Caudate nucleus (tissue), 63 donors: ENCODE measurements at places on chromosomes 6 and 20.

DNA sequence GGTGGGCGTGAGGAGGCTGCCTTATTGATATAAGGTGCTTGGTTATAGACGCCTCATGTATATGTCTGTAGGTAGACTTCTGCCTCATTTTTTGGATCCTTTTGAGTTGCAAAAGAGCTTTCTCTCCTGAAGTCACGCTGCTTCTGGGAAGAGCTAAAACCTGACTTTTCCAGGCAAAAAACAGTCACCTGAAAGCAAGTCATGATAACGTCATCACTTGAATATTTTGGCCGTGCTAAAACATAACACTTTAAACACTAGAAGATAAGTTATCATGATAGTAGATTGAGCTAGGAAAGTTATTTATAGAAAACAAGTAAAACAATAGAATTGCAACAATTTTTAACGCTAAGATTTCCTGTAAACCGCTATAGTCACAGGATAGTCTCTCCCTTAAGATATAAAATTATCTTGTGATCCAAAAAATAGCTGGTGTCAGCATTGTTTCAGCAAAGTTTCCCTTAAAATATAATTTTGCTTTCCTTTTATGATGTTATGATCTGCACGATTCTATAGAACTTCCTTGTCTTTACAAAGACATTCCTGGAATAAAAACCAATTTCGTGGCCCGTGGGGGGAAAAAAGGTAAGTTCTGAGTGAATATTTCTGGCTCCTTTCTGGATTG is 69.0 kb upstream of the AKAP12 start:
- DNase-seq = no peak

DNA sequence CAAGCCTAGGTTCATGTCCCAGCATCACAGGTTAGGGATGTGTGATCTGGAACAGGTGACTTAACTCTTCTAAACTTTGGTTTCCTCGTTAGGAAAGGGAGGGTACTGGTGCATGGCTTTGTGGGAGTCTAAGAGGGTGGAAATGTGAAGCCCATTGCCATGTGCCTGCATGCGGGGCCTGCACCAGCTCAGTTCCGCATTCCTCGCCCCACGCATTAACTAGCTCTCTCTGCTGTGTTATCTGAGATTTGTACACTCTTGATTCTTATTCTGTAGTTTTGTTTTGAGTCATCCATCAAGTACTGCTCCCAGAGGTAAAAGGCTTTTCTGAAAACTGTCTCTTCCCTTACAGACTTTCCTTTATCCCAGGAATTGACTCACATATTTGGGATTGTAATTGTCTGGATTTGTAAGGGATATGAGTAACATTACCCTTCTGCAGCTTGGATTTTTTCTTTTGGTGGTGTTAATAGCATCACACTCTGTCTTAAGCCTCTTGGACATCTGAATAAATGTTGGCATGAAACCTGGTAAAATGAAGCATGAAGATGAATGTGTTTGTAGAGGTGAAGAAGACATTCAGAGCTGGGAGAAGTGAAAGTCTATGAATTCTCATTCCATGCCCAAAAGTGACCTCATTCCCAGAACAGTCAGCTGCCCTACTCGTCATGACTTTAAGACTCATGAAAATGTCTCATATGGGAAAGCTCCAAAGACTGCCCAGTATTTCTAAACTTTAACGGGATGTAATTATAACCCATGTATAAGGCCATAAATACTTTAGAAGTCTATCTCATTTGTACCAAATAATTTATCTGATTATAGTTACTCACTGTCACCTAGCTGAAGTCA is 357.3 kb downstream of the FOXA2 start:
- DNase-seq = no peak

DNA sequence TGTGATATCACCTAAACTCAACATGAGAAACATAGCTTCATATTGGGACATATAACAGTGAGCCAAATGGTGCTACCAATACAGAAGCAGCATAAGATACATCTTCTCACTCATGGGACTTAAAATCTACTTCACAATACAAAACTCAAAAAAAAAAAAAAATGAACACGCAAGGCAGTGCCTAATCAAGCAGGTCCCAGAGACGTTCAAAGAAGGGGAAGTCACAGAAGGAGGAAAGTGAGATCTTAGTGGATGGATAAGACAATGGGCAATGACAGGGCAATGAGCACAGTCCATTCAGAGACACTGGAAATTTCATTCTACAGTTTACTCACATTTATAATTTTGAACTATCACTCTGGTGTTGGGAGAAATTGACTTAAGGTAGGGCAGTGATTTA is 88.3 kb downstream of the FAM50B start:
- DNase-seq = no peak

DNA sequence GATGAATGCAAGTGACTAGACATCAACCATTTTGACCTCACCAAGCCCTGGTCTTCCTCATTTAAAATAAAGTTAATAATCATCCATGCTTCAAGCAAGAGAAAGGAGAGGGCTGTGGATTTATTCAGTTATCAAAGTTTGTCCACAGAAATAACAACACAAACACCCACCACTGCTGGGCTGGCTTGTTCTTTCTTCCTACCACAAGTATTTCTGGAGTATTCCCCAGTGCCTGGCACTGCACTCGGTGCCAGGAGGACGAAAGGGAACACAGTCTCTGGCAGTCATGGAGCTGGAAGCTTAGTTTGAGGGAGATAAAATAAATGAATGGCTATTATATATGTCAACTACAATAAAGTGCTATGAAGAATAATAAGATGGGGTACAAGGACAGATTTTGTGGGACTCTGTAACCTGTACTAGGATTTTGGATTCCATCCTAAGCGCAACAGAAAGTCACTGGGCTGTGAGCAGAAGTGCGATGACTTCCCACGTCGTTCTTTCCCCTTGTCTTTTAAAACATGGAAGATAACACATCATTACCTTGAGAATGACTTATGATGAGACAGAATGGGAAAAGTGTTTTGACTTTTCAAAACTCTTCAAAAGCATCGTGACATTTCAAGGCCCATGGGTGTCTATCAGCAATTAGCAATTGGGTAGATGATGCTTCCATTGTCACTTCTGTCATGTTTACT is 74.5 kb upstream of the TRAF3IP2 start:
- DNase-seq = no peak

DNA sequence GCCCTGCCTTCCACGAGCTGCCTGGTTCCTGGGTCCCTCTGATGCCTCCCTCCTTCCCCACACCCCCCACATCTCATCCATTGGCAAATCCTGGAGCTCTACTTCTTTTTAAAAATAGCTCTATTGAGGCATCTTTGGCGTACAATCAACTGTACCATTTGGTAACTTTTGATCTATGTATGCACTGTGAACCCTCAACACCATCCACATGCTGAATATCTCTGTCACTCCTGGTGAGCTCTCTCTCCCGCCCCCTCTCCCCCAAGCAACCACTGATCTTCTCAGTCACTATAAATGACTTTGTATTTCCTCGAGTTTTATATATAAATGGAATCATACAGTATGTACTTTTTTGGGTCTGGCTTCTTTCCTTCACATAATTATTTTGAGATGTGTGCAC is 22.4 kb upstream of the PMEPA1 start:
- DNase-seq = no peak

DNA sequence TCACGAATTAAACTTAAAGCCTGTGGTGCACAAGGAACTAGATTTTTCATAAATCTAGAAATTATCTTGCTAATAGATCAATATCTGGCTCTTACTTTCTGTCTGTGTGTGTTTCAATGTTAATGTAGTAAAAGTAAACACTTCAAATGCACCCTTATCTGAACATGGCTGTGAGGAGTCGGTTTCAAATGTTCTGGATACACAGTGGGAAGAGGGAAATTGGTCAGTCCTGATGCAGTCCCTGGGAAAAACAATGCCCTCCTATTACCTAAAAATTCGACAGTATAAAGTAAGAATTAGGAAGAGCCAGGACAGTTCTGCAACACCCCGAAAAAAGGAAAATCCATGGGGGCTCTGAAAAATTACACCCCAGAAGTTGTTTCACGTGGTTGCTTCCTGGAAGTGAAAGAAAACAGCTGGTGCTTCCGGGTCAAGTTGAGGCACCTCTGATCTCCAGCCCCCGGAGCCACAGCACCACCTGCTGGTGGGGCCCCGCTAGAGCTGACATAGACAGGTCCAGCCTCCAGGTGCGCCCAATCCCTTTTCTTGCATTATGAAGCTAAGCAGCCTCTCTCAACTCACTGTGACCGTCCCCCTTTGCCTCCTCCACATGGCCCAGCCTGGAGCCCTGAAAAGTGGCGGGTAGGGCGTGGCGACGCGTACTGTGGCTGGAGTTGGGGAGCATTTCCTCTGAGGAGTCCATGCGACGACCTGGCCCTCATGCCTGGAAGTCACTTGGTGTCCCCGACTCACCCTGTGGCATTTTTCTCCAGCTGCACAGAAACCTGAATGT is 8.3 kb downstream of the SEMG2 start:
- DNase-seq = no peak

GRCh38 chr6:151675746-151676459 is 131.6 kb upstream of the ESR1 start:
- DNase-seq = no peak

DNA sequence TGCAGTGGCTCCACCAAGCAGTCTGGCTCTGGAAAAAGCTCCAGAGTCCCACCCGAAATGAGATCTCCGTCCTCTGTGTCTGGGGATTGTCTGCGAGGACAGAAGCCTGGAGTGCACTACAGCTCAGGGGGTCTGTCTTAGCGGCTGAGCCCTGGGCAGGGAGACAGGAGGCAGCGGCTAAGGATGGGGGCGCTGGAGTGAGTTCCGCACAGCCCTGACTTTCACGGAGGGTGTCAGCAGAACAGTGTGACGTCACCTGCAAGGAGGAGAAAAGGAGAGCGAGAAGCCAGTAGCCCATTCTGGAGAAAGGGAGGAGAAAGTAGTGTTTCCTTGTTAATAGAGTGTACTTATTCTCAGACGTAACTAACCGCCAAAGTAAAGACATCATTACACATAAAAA is 97.6 kb downstream of the FAM50B start:
- no peak for DNase-seq

DNA sequence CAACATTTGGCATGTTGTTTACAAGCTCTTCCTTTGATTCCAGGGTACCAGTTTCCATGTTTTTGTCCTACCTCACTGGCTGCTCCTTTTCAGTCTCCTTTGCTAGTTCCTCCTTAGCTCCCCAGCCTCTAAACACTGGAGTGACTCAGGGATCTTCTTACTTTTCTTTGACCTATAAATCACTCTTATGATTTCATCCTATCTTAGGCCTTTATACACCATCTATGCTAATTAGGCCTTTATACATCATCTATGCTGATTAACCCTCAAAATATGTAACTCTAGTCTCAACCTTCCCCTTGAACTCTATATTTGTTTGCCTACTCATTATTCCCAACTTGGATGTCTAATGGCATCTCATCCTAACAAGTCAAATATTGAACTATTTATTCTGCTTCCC is 9.5 kb downstream of the TMEM30A start:
- no peak for DNase-seq

GRCh38 chr6:5135788-5136376 is 50.7 kb downstream of the PPP1R3G start:
- DNase-seq = no peak
